ENCODE measurements at places on chromosomes 12 and 14.

DNA sequence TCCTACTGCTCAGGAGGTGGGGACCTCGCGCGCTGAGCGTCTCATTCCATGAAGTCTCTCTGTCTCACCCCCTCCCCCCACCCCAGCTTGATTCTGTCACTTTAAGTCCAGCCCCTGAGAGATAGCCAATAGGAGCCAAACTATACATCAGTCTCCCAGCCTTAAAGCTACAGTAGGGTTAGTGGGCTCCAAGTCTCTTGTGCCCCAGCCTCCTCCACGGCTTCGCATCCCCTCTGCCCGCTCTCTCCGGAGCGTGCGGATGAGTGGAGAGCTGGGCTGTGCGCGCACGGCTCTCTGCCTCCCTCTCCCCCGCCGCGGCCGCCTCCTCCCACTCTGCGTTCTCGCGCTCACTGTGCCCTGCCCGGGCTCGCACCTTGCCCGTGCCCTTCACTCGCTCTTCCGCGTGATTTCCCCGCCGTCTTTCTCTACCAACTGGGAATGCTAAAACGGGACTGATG, at the start of gene ESRRB:
Gene ESRRB (plus strand): TSS at position 191 of the 458 bp plus-strand sequence. CDS start 265 bp downstream, at position 456.
- peak; percentile 92 for ATAC-seq

- no peak for ATAC-seq
Measured at GRCh38 chr12:107242189-107242588, 148.8 kb upstream of the CRY1 start.

DNA sequence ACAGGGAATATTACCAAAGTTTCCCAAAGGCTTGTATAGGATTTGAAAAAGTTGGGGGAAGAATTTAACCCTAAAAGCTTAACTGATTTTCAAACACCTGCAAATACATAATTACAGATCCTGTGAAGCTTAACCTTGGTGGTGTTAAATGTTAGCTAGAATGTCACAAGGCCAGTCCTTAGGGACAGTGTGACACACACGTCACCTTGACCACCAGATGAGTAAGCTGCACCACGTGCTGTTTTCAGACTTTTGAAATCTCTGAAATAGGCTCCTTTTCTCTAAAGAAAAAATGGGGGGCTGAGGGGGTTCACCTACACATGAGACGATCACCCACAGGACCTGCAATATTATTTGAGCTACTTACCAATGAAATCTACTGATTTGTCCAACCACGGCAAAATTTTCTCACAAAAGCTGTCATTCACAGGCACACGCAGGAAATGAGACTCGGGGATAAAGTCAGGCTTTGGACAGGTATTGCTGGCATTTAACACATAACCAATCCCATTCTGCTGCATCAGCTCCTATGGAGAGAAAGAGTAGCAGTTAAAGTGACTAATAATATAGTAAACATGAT, 75.9 kb downstream of the DUSP16 start:
- no peak for ATAC-seq

DNA sequence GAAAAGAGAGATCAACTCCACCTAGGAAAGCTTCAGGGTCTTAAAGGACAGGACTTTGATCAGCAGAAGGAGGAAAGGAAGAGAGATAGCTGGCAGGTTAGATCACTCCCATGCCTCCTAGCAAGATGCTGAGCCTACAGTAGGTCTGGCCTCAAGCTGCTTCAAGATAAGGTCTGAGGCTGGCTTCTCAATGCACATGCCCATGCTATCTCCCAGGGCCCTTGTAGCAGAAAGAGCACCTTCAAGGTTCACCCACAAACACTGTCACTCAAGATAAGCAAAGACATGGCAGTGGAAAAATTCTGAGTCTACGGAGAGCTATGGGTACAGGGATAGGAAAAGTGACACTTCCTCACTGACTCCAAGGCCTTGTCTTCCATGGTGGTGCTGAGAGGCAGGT, 14.3 kb downstream of the REM2 start:
- no peak for ATAC-seq

DNA sequence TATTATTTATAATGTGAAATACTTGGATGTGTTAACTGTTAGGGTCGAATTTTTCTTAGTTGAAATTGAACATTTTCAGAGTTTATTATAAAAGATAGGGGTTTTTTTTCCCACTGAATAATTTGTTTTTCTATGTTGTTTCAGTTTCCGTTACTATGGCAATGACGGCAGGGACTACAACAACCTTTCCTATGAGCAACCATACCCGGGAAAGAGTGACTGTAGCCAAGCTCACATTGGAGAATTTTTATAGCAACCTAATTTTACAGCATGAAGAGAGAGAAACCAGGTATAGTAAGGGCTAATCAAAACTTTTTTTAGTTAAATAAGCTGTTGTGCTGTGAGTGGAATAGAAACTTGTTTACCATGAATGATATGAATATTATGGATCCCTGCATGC, 35.1 kb upstream of the BMAL2 start:
- ATAC-seq = no peak

DNA sequence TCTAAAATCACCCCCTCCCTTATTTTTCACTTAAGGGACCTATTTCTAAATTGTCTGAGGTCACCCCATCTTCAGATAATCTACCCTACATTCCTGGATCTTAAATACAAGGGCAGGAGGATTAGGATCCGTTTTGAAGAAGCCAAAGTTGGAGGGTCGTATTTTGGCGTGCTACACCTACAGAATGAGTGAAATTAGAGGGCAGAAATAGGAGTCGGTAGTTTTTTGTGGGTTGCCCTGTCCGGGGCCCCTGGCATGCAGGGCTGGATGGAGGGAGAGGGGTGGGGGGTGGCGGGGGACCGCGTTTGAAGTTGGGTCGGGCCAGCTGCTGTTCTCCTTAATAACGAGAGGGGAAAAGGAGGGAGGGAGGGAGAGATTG, 300 bp upstream of the CCND2 start:
- no peak for ATAC-seq

- no peak for ATAC-seq
Measured at GRCh38 chr12:46908236-46908935, 82.6 kb upstream of the SLC38A4 start.

DNA sequence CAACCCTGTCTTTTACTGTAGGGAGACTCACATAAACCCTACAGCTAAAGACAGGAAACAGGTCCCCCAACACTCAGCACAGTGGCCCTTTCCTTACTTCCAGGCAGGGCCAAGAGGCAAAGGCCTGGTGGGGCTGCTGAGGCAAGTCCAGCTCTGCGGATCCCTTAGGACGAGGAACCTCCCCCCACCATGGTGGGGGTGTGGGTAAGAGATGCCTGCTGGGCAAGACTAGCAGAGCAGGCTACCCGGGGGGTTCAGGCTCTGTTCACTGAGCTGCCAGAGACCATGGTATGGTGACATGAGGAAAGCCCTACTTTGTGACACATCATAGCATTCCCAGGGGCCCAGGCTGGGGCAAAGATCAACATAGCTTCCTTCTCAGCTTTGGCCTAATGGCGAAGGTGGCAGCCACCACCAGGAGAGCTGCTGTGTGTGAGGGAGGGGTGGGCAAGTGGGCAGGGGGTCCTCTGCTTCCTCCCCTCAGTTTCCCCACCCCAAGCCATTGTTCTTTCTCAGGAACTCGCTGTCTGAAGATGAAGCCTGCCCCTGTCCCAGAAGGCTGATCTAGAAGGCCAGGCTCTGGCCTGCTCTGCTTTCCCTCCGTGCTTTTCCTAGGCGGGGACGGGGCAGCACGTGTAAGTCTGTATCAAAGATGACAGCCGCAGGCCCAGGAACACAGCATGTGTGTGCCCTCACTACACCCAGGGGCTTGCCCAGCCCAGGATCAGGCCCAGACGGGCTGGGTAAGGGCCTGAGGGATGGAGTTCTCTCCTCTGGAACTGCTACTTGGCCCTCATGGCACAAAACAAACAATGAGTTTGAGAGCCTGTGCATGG, 10.1 kb upstream of the TINF2 start:
- ATAC-seq = no peak

DNA sequence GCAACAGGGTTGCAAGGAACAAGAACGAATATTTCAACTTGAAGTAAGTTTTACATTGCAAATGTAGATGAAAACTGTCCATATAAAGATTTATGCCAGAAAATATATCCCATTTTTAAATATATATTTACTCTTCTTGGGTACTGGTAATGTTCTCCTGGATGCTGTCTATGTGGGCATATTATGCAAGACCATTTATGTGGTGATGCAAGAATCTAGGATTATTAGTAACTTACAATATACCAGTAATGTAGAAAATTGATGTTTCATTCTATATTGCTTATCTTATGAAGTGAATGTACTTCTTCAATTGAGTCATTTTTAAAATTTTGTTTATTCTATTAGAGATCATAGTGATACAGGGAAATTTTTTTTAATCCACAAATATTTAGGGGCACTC, 25.1 kb downstream of the FGFR1OP2 start:
- no peak for ATAC-seq

GRCh38 chr14:70601162-70601561, 707 bp upstream of the MED6 start:
- ATAC-seq = no peak

DNA sequence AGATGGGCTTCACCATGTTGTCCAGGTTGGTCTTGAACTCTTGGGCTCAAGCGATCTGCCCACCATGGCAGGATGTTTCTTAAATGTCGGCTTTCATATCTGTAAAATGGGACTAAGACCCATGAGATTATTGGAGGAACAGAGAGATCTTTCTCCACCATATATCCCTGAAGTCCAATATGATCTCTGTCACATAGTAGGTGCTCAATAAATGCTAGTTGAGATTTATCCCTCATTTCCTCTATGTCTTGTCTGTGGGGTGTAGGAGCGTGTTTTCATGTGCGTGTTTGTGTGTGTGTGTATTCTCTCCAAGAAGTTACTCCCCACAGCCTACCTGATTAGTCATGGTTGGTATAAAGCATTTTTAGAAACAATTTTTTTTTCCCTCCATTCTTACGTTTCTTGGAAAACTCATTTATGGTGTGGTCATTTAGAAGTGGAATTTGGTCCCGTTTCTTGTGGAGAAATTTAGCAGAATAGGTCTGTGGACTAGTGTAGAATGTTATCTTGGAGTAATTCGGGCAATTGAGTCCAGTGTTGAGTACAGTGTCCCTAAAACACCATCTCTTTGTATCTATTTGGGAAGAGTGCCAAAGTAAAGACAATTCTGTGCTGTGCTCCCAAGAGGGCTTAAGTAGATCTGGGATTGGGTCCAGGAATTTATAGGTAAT, 4.3 kb downstream of the STRAP start:
- no peak for ATAC-seq

DNA sequence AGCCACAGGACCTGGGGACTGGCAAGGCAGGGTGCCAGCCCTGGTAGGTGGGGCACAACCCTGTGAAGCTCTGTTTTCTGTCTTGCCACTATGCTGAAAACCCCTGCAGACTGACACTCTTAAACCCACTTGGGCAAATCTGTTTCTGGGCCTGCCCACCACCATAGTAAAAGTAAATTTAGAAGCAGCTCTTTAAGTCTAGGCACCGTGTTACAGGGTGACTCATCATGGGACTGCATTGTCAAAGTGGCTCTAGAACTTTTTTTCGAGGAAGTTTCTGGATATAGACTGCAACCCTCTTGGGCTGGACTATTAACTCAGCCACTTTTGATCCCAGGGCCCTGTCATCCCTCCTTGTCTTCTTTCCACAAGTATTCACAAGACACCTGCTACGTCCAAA, 7.7 kb downstream of the TUNAR start:
- ATAC-seq = peak; percentile 33

DNA sequence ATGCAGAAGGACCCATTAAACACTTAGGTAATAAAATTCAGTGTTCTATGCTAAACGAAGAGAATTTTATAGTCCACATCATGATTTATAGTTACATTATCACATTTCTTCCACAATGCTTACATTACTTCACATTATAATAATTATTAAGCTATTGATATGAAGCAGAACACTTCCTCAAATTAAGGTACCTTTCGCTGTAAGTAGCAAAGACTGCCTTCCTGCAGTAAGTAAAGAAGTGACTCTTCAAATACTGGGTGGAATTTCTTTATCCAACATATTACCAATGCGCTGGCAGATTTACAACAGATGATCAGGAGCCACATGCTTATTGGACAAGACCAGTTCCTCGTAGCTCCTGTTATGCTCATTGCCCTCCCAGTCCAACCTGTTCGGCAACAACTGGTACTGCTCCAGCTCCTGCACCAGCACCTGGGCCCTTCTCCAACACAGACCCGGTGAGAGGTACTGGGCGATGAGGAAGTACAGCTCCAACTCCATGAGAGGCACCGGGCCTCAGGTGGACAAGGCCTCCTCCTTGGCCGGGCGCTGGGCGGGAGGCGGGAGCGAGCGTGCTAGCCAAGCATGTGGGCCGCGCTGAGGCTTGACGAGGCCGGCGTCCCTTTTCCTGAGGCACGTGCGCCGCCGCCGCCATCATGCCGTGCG, 210.7 kb upstream of the ATP2B1 start:
- ATAC-seq = no peak

DNA sequence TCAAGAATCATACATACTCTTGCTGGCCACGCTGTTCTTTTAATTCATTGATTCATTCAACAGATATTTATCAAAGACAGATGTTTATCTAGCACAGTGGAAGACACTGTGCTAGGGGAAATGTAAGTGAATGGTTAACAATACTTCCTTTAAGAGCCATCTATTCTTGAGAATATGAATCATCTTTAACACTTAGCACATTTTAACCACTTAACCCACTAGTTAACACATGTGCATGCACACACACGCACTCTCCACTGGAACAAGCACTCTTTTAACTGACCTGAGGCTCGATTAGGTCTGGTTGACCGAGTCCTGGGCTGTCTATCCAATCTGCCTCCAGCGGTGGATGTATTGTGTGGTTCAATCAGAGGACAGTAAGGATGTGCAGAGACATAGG, 34.6 kb downstream of the LMNTD1 start:
- no peak for ATAC-seq

All from motor neuron (in vitro differentiated cells).